ENCODE measurements at places on chromosomes 1 and 21.

GRCh38 chr1:98289311-98289710 is 368.5 kb upstream of the DPYD start:
- DNase-seq, result no peak

GRCh38 chr1:211479624-211480023 is 12.3 kb downstream of the RD3 start:
- no peak for DNase-seq

GRCh38 chr1:44220001-44220751 is 6.9 kb downstream of the DMAP1 start:
- DNase-seq, result no peak

DNA sequence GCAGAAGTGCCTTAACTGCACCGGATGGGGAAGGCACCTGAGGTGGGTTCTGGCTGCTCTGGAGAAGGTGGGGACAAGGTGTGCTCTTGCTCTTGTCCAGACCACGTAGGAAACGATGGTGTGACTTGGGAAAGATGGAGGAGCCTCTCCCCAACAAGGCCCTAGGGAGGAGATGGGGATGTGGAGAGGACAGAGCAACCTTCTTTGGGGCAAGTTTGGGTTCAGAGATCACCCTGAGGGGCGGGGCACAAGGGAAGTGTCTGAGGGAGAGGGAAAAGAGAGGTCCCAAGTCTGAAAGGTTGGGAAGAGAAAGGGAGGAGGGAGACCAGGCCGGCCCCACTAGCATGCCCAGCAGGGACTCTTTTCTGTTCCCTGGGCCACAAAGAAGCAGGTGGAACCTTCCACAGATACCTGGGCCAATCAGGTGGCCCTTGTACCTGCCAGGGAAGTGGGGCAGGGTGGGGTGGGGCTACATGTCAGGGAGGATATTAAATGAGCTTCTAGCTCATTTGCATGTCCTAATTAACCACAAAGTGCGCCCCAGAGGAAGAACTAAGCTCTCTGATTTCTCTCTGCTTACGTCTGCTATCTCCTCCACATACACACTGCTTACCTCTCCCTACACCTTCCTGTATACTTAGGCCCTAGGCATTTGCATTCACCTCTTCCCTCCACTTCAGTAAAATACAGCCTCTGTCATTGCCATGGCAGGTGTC is 15.9 kb downstream of the INKA2 start:
- no peak for DNase-seq

DNA sequence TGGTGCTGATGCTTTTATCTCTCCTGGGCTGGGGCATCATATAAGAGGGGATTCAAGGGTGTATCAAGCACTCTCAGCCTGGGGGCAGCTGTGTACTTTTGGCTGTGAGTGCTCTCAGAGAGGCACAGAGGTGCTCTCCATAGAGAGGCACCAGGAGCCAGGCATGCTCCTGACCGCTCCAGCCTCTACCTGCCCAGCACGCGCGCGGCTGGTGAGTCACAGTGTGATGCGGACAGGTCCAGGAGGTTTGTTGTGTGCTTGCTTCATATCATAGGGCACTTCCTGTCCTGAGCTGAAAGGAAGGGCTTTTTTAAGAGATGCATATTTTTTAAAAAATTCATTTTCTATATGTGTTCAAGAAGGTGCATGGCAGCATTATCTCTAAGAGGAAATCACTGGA is 93.6 kb upstream of the BCAR3 start:
- no peak for DNase-seq

DNA sequence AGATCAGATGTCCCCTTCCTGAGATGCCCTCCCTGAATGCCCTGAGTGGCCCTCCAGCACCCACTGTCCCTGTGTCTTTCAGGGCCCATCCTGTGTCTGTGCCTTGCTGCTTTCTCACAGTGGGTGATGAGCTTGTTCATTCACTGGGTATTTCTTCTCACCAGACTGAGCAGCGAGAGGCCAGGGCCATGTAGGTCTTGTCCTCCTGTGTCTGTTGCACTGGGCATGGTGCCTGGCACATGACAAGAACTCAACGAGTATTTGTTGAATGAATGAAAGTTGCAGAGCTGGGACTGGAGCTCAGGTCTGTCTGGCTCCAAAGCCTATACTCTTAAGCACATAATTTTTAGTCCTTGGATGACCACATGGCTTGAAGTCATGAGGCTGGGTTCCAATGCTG is 93.8 kb downstream of the PTPRU start:
- DNase-seq, result no peak

DNA sequence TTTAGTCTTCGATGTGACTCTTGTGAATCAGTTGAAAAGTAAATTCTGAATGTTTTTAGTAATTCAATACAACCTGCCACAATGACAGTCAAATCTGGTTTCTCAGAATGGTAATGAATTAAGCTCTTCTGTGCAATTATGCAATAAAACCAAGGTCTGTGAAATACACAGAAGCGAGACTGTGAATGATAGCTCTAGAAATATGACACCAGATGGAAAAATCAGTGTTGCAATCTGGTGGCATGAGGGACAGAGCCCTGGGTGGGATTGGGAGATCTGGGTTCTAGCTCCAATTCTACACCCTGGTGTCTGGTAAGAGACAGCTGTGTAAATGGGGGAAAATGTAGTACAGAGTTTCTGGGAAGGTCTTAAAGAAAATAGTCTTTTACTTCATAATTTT is 586.4 kb upstream of the ZRANB2 start:
- no peak for DNase-seq

GRCh38 chr1:192620071-192620635 is 15.8 kb upstream of the RGS13 start:
- DNase-seq, result no peak

DNA sequence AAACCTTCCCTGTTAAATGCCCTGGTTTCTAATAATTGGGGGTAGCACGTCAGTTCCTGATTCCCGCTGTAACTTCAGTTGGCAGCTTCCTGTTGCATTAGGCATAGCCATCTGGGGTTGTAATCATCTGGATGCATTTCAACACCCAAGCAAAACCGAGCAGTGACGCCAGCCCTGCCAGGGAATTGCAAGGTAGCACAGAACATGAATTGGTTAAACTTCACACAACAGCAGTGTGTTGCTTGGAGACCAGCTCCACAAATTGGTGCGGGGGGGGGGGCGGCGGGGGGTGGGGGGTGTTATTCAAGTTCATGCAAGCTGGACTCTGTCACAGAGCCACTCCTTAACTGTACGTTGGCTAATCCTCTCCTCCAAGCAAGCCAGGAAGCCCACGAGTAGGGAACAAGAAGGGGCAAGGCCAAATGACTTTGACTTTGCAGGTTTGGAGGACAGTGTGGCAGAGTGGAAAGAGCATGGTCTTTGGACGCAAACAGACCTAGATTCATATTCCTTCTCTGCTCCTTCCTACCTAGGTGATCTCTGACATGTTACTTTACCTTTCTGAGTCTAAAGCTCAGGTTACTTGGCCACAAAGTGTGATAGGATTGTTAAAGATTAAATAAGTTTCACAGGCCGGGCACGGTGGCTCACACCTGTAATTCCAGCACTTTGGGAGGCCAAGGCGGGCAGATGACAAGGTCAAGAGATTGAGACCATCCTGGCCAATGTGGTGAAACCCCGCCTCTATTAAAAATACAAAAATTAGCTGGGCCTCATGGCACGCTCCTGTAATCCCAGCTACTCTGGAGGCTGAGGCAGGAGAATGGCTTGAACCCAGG is 4.7 kb downstream of the LAX1 start:
- DNase-seq, result no peak

DNA sequence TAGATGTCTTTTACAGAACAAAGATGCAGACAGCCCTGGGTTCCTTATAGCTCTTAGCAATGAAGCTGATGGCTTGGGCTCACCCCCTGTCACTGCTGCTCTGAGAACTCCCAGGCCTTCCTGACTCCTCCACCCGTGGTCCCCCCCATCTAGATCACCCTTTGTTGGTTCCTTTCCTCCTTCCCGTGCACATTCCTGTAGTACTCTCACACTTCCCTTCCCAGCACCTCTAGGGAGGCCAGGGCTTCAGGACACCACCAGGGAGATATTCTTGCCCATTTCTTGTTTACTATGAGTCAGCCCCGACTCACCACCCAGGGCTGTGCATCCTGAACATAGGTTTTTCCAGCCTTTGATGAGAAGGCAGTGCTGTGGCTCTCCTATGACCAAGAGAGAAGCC is 14.4 kb upstream of the NOS1AP start:
- DNase-seq, result no peak

GRCh38 chr1:61207416-61207815 is 125.1 kb downstream of the NFIA start:
- no peak for DNase-seq

GRCh38 chr1:56758794-56759193 is 60.4 kb downstream of the FYB2 start:
- DNase-seq, result no peak

GRCh38 chr21:32351428-32351827 is 41.4 kb downstream of the URB1 start:
- no peak for DNase-seq

GRCh38 chr1:200096774-200097173 is 69.3 kb downstream of the NR5A2 start:
- no peak for DNase-seq

- DNase-seq, result no peak
Measured at GRCh38 chr21:14901482-14901958, 163.3 kb downstream of the NRIP1 start.

GRCh38 chr1:31981972-31982371 is 31.7 kb upstream of the KHDRBS1 start:
- DNase-seq, result no peak

- no peak for DNase-seq
Measured at GRCh38 chr1:110341872-110342331, 2.7 kb downstream of the RBM15 start.

DNA sequence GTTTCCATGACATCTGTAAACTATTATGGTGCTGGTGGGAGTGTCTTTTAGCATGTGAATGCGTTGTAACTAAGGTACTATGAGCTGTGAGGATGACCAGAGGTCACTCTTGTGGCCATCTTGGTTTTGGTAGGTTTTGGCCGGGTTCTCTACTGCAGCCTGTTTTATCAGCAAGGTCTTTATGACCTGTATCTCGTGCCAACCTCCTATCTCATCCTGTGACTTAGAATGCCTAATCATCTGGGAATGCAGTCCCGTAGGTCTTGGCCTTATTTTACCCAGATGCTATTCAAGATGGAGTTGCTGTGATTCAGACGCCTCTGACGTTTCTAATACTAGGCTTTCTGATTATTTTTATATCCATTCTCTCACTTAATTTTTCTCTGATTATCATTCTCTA is 9.4 kb downstream of the NCAM2 start:
- no peak for DNase-seq

Measured in CMK (cell line).